ENCODE measurements at places on chromosomes 5 and 9.

DNA sequence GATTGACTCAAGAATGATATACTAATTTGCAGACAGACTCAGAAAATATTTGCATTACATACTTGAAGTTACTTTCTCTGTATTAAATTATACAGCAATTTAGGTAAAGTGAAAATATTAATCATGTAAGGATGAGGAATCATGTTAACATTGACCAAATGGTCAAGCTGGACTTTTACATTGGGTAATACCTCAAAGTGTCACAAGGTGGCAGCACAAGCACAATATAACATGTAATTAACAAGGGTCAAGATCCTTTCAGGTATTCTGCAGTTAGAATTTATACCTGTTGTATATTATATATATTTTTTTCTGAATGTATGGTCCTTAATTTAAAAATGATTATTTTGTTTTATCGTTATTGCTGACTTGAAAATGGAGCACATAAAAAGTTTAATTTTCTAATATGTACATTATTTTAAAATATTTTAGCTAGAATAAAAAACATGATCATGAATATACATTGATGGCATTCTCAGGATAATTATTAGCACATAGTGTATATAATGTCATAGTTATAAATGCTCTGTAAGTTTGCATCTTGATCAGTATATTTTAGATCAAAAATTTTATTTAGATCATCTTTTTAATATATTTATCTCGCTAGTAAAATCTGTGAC, 8.6 kb downstream of the HAPLN1 start:
- DNase-seq = peak; percentile 60

- no peak for DNase-seq
Measured at GRCh38 chr9:121577572-121577971, 73.9 kb upstream of the DAB2IP start.

GRCh38 chr9:134653259-134654009, 11.8 kb downstream of the COL5A1 start:
- no peak for DNase-seq

DNA sequence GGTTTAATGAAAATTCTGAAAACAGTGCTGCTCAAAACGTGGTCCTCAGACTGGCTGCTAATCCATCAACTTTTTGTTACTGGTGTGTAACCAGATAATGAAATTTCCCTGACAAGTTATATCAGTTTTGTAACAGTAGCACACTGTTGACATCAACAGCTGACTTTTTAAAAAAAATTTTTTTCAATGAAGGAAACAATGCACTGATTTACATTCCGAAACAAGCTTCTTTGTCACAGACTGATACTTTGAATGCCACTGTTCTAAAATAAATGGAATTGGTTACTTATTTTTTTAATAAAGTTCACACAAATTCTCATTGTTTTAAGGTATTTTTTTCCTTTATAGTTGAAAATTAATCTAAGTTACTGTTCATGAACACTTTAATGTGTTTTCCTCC, 169.1 kb downstream of the NIPBL start:
- no peak for DNase-seq

- no peak for DNase-seq
Measured at GRCh38 chr9:4066682-4067081, 233.2 kb downstream of the GLIS3 start.

- no peak for DNase-seq
Measured at GRCh38 chr5:26236936-26237335, 801.5 kb downstream of the CDH9 start.

DNA sequence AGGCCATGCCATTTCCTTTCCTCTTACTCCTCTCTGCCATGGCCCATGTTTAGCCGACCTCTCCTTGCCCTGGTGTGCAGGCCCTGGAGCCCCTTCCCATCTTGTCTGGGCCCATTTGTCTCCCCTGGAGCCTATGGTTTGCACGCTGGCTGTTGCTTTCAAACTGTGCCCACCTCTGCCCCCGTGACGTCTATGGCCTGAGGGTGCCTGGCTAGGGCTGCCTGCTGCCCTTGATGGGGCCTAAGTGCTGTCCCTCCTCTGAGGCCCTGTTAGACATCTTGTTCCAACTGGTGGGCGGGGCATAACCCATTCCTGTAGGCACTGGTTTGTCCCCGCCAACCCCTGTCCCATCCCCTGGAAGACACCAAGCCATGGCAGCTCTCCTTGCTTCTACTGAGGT, 22.7 kb upstream of the ENHO start:
- DNase-seq = no peak

Data from ACHN (cell line).